ENCODE measurements at places on chromosomes 16 and 17.

GRCh38 chr17:44389281-44389680, at the start of gene ITGA2B:
TSS of gene ITGA2B (minus strand) at chr17:44389649. CDS start at chr17:44389473, 176 bp downstream.
- DNase-seq = no peak

- no peak for DNase-seq
Measured at GRCh38 chr17:33804401-33804800, 450.7 kb upstream of the CCL2 start.

DNA sequence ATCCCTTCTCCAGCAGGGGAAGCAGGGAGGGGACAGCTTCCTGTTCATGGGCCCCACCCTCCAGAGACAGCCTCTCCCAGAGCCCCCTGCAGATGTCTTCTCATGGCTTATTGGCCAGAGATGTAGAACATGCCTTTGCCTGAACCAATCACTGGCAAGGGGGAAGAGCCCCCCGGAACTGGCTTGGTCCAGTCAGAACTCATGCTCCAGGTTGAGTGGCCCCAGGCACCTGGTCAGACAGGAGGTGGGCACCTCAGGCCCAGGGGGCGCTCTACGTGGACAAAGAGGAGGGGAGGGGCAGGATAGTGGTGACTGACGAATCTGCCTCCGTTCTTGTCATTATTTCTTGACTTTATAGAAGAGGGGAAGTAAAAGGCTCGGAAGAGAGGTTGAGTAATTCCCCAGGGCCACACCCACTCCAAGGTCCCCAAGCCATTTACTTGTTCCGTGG, 23.6 kb downstream of the RAB11FIP4 start:
- no peak for DNase-seq

DNA sequence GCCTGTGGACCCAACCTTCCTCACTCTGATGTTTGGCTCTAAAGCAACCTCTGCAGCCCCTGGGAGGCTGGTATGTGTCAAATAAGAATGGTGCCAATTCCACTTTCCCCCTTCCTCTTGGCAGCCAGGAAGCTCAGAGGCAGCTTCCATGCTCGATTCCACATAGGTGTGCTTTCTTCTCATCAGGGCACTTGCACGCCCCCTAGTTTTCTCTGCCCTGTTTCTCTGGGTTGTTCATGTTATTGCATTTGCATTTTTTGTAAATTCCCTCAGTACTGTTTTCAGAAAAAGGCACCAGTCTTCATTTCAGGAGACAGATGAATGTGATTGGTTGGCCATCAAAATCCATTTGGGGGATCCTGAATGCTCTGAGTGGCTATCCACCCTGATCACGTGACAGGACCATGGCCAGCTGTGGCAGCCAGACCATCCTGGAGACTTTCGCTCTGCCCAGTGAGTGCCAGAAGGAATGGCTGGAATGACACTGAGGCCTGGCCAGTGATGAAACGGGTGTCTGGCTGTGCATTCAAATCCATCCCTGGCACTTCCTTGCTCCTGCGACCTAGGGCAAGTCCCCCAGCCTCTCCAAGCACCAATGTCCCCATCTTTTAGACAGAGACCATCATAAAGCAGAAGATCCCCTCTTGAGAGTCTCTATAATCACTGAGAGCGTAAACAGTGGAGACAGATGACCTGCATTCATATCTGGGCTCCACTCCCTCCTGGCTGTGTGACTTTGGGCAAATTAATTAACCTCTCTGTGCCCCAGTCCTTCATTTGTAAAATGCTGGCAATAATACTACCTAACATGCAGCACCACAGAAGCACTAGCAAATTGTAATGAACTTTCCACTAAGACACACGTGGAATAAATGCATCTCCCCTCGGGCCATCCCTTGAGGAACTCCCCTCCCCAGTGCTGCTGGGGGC, 56.4 kb downstream of the CNGB1 start:
- DNase-seq = no peak

GRCh38 chr17:37614823-37615222, 5.6 kb upstream of the SYNRG start:
- no peak for DNase-seq
